ENCODE measurements at places on chromosomes 16 and 17. TPM values are rescaled to one million over a fixed set of nuclear protein-coding genes. Genes with fewer than 3 reads are reported as not detected.
A peak's percentile ranks its signal among the peaks of the same experiment; 100 is the strongest.

- DNase-seq: peak; percentile 53
- no peaks in the 10 kb centered on the region for H3K27me3 ChIP-seq
- no peaks in the 10 kb centered on the region for H3K36me3 ChIP-seq
- no peak overlapping the region for H3K4me3 ChIP-seq
Observed at GRCh38 chr16:27273670-27274423, 5.3 kb upstream of the NSMCE1 start.

CDH16 gene
- polyA plus RNA-seq: not detected

DNA sequence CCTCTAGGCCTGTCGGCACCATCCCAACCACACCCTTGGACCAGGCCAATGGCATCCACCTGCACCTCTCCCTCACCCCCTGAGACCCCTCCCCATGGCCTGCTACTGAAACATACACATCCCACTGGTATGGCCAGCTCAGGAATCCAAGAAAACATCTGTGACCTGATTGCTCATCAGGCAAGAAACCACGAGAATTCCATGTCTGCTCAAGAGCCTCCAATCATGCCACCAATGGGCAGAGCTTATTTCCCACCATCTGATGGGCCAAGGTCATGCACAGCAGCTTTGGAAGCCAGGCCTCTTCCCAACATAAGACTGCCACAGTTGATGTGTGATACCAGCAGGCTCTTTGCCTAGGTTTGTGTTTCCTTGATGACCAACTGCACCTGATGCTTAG is 190.1 kb downstream of the C16orf78 start:
- no peak overlapping the region for H3K27ac ChIP-seq
- no peak overlapping the region for H3K4me3 ChIP-seq
- H3K4me1 ChIP-seq: no peaks in the 10 kb centered on the region
- peaks cover 9% of the 10 kb centered on the region for H3K27me3 ChIP-seq
- no peaks in the 10 kb centered on the region for H3K36me3 ChIP-seq
- peak; percentile 1 for DNase-seq

ACSM3 gene
- polyA plus RNA-seq: 0.55 TPM

All from IMR-90 (cell line).